Germinal center (tissue), 1 donor: ENCODE measurements at places on chromosomes 6 and 20.

DNA sequence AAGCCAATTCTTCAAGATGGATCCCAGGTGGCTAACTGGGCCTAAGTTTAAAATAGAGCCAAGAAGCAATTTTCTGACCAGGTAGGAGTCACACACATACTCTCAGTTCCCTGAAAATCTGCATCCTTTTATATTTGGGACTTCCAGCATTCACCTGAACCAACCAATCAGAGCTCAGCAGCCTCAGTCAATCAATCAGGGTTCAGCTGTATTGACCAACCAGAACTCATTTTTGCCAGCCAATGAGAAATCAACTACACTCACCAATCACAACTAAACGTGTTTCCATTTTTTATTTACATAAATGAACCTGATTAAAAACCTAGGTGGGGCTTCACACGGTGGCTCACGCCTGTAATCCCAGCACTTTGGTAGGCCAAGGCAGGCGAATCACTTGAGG, 37.5 kb downstream of the SLC17A4 start:
- no peak for DNase-seq

GRCh38 chr20:3680701-3681351, 984 bp downstream of the ADAM33 start:
- DNase-seq, result no peak

DNA sequence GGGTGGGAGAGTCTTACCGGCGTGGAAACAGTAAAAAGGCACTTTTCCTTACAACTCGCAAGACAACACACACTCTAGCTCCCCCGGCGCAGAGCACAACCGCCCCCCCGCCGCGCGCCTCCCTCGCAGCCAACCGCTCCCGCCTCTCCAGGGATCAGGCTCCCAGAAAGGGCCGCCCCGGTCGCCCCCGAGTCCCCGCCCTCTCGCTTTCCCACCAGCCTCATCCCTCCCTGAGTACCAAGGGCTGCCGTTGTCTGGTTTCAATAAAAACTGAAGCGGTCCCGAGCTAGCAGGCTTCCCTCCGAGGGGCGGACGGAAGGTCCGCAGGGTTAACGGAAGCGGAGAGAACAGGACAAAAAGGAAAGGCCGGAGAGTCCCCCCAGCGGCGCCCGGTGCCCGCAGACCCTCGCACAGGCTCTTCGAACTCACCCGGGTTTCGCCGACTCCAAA, 804 bp downstream of the ELOVL5 start:
- no peak for DNase-seq

DNA sequence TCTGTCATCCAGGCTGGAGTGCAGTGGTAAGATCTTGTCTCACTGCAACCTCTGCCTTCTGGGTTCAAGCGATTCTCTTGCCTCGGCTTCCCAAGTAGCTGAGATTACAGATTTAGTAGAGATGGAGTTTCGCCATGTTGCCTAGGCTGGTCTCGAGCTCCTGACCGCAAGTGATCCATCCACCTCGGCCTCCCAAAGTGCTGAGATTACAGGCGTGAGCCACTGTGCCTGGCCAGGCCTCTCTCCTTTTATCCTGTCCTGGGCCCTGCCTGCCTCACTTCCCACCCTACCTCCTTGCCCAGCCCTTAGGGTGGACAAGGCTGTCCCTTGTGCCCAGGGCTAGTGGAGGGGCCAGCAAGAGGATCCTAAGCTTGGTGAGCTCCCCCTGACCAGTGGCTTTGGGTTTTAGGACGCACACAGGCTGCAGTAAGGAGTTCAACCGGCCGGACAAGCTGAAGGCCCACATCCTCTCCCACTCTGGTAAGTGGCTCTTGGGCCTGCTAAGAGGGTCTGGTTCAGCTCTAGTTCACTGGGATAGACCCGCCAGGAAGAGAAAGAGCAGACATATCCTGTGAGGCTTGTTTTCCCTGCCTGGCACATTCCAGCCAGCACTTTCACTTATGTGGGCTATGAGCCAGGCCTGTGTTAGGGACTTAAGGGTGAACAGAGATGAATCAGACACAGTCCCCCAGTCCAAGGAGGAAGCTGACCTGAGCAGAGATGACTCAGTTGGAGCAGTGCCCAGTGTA, 21.9 kb upstream of the CHMP4B start:
- no peak for DNase-seq

DNA sequence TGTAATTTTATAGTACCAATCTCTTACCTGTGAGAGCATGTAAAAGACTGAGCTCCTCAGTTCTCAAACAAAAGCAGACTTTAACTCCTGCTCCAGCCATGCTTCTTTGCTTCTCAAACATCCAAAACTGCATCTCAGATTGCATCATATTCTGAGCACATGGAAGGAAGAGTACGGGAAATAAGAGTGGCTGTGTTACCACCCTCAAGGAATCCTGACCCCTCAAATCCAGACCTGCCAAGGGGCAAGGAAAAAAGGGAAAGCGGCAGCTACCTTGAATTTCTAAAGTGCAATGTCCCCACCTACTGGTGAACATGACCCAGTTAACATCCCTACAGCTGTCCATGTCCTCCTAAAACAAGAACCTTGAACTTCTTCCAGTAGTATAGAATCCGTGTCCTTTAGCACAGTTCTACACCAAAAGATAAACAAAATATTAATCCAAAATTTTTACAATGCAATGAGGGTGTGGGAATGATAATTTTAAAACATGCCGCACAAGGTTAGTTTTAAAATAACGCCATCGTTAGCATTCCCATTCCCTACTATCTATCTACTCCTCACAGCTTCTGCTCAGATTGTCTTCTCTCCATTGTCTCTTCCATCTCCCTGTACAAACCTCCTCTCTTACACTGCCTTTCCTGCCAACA, 34.1 kb upstream of the HLA-DQB1 start:
- peak; percentile 52 for DNase-seq

- peak; percentile 19 for DNase-seq
These were observed 18.3 kb upstream of the GTSF1L start for GRCh38 chr20:43744966-43745730.

- DNase-seq, result no peak
These were observed 11.6 kb upstream of the NOL4L start for GRCh38 chr20:32596681-32597252.

DNA sequence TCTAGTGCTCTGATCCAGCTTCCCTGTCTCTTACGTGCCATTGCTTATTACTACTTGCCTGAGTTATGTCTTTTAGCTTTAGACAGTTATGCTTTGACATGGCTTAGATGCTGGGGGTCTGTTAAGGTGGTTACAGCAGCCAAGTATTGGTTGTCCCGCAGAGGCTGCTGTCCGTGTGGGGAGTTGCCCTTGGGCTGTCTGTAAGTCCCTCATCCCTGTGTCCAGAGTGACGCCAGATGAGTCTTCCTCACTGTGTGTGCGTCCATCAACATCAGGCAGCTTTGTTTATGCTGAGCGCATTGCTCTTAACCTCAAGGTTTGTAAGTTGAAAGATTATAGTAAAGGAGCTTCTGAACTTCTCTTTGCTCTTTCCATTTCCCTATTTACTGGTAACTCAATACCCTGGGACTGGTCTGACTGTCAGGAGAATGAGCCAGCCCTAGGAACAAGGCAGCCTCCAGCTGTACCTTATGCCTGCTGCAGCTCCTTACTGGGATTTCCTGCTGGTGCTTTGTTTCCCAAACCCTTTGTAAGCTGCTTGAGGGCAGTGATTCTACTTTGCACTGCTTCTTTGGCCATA, 7.2 kb downstream of the FAM120B start:
- DNase-seq, result no peak

DNA sequence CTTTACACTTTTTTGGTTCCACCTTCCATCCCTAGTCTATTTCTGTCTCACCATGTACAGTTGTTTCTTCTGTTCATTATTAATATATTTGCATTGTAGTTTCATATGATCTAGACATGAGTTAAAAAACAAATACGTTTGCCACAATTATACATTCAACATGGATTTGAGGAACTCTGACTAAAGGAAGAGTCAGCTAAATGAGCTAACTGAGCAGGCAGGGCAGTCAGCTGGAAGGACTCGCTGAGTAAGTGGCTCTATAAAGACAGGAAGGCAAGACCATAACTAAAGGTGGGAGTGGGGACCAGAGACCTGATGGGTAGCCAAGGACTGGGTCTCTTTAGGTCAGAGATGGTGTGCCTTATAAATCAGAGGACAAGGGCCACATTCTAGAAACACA, 26.3 kb downstream of the TMX4 start:
- DNase-seq, result no peak

GRCh38 chr6:144036064-144036834, 28.2 kb upstream of the PLAGL1 start:
- DNase-seq, result no peak
